ENCODE measurements at places on chromosomes 1 and 21.

GRCh38 chr1:154463512-154463990 is 38.5 kb upstream of the TDRD10 start:
- DNase-seq, result peak; percentile 92

- no peak for DNase-seq
Measured at GRCh38 chr1:19391596-19391981, 79.5 kb downstream of the SLC66A1 start.

DNA sequence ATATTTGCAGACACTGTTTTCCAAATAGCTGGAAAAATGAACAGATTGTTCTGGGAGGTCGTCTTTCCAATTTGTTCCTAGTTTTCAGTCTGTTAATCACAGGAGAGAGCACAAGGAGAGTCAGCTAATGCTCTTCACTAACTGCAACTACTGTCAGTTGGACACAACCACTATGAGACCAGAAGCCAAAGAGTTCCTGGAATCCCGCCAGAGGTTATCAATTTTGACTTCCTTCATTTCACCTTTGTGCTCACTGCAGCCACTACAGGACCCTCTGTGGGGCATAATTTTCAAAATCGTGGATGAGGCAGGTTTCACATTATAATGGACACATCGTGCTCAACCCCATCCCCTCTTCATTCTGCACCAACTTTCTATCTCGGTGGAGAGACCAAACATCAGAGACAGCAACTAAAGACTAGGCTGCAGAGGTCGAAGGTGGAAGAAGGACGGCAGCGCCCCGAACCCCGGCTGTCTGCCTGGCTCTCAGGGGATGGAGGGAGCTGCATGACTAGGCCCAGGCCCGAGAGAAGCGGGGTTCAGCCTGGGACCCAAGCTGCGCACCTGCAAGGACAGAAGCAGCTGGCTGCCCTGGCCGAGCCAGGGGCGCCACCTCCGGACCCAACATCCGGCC is 602 bp downstream of the KIAA0319L start:
- DNase-seq, result peak; percentile 32

DNA sequence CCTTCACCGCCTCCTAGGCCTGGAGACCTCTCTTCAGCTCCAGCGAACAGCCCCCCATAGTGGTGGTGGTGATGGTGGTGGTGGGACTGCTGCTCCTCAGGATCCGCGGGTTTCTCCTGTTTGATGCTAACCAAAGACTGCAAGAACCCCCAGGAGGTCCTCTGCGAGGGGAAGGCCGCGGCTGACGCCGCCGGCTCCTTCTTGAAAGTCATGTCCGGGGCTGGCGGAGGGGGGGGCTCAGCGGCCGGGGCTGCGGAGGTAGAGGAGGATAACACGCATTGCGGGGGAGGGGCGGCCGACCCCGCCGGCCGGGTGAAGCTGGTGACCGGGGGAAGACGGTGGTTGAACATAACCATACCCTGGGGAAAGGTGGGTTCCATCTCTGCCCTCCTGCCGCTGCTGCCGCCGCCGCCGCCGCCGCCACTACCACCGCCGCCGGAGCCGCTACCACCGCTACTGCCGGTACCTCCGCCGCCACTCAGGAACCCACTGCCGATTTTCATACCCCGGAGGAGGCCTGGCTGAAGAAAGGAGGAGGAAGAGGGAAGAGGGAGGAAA is 554 bp downstream of the ZNF281 start:
- peak; percentile 20 for DNase-seq

DNA sequence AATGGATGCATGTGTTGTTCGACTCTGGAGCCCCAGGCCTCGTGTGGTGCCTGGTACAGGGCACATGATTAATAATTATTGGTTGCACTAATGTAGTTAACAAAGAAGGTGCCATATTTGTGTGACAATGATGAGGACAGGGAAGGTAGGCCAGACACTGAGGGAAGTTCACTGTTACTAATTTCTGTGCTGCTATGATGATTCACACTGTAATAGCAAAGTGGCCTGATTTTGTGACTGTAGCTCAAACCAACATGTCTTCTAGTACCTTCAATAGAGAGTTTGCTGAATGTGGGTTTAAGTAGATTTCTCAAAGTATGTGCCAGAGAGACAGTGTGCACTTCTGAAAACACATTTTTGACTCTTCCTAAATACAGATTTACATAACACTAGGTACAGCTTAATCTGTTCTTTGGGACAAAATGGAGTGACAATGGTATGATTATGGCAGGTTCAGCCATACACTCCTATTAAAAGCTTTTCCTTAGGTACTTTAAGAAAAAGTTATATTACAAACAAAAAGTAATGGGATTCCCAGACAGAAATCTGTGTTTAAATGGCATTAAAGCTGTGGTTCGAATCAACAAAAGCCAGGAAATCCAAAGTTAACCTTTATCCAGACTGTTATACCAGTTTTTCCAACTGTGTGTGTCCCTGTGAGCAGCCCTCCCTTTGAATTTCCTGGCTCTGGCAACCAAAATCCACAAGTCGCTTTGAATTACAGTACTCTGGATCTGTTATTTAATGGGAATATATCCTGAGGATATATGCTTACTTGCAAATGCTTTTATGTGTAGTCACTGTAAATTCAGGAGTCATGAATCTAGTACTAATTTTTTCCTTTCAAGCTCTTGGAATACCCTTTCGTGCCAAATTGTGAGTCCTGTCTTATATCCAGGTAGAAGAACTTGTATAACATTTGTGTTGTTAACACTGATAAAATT is 277.1 kb upstream of the SGIP1 start:
- DNase-seq, result peak; percentile 54

Data from activated CD4-positive, alpha-beta T cell treated with anti-CD3 and anti-CD28 coated beads, Interleukin-10, Interleukin-2, amounts not matched to agents 100 ng/mL and 50 ng/mL, durations not matched to agents 16 hours and 8 hours (primary cell).